ENCODE measurements at places on chromosomes 1 and 21.

DNA sequence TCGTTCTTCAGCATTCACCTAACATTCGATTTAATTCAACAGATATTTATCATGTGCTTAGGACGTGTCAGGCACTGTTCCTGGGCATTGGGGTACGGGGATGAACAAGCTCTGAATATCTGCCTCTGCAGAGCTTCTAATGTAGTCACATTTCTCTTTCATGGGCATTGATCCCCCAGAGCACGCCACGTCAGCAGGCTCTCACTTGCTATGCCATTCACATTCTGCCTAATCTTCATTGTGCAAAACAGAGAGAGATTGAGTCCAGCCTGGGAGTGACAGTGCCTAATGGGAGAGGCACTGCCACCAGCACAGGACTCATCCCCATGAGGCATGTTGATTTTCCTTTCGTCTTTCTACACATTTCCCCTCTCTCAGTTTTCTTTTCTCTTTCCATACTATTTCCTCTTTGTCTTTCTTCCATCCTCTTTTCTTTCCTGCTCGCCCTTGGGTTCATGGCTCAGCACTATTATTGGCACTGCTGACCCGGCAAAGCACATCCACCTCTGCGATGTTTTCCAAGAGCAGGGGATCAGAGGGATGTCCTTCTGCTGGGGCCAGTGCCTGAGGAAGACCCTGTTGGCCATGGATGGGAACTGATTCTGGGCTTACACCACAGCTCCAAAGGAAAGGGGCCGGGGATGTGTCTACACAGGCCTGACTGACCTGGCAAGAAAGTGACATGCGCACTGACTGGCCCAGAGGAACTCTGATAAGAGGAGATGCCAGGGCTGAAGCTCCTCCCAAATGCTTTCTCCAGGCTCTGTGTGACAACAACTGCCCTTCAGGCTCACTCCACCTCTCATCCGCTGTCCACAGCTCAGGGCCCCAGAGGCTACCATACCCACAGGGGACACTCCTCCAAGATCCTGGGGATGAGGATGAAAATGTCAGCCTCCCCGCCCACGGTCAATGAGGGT lies 195.9 kb downstream of the TOMM20 start:
- no peak for DNase-seq

DNA sequence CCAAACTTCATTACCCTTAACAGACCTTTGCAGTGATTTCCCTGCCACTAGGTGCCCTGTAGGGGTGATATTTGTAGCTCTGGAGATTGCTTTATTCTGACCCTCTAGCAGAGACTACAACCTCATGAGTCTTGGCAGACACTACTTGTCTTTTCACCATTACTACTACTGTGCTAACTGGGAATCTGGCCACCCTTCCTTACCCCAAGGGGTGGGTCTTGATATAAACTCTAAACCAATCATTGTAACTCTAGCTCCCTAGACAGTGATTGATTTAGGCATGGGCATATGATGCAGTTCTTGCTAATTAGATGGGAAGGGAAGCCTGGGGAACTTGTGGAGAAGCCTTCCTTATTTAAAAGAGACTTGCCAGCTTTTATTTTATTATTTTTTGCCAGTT lies 3.9 kb downstream of the KPNA6 start:
- no peak for DNase-seq

DNA sequence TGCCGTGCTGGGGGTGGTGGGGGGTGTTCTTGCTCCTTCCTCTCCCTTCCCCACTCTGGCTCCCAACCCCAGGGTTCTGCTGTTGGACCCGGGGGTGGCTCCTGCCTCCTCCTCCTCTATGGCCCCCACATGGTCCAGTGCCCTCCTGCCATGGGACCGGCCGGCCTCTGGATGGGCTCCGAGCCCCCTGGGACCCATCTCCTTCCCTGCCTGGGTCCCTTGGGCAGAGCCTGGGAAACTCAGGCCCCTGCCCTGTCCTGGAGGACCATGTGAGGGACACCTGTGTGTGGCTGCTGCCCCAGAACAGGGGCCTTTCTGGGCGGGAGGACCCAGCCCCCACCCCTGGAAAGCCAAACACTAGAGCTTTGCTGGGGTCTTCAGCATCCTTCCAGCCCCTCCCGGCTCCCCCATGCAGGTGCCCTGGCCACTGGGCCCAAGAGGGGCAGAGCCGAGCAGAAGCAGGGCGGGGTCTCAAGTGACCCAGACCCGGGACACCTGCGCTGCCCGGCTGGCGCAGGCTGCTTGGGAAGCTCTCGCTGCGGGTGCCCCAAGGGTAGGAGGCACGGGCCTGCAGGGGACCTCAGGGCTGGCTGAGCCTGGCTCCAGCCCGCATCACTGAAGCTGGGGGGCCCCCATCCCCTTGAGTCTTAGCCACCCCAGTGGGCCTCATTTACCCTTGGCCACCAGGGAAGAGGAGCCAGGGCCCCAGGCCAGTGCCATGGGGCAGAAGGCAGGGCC lies 2.5 kb upstream of the FAAP20 start:
- no peak for DNase-seq

- DNase-seq, result no peak
Measured at GRCh38 chr1:48889082-48889481, 112.4 kb upstream of the BEND5 start.

GRCh38 chr21:43992121-43992520 lies 20.0 kb upstream of the TRAPPC10 start:
- no peak for DNase-seq

GRCh38 chr1:218217040-218217439 lies 68.1 kb upstream of the RRP15 start:
- DNase-seq, result no peak

GRCh38 chr1:171664976-171665375 lies 12.5 kb upstream of the MYOC start:
- no peak for DNase-seq

GRCh38 chr1:112850034-112850757 lies 105.8 kb downstream of the SLC16A1 start:
- DNase-seq, result no peak

- no peak for DNase-seq
Measured at GRCh38 chr1:96425382-96426129, 296.0 kb upstream of the PTBP2 start.

DNA sequence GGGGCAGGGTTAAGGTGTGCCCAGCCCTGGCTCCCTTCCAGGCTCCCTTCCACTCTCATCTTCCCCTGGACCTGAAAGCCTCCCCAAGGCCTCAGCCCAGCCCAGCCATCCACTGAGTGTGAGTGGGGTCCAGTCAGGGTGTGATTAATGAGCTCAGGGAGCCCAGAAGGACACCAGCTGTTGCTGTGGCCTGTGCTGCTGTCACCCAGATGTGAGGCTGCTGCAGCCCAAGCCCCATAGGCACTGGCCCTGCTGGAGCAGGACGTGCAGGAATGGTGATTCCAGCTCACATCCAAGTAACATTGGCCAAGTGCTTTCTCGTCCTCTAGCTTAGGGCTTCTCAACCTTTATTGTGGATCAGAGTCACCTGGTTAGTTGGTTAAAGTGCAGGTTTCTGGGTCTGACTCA lies 77.6 kb downstream of the EPHB2 start:
- DNase-seq, result no peak

DNA sequence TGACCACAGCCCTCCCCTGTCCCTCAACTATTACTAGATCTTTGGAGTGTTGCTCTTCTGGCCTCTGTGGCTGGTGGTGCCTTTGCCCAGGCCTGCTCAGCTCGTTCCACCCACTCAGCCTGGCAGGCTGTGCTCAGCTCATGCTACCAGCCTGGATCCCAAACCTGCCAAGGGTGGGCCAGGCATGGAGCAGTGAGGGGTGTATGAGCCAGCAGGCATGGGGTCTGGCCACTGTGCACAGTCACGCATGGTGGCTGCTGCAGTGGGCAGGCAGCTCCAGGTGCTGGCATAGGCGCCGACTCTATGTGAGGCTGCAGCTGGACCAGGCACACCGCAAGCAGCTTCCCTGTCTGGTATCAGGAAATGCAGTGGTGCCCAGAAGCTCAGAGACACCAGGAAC lies 449.9 kb downstream of the MATN1 start:
- no peak for DNase-seq

DNA sequence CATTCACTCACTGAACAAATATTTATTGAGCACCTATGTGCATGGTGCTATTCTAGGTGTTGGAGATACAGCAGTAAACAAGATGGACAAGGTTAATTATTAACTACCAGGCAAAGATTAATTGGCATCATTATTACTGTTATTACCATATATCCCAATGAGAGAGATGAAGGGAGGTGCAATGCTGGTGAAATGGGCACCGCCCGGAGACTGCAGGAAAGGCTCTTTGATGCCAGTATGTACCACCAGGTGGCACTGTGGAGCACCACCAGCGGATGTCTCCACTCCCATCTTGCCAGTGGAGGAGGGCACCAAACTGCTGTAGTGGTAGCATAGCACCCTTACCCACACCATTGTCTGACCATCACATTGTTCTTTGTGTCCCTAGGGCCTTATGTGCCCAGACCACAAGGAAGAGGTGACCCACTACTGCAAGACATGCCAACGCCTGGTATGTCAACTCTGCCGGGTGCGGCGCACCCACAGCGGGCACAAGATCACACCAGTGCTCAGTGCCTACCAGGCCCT lies 3.0 kb downstream of the TRIM46 start:
- peak; percentile 98 for DNase-seq

- DNase-seq, result no peak
Measured at GRCh38 chr1:156420205-156421061, 51.4 kb downstream of the RHBG start.

DNA sequence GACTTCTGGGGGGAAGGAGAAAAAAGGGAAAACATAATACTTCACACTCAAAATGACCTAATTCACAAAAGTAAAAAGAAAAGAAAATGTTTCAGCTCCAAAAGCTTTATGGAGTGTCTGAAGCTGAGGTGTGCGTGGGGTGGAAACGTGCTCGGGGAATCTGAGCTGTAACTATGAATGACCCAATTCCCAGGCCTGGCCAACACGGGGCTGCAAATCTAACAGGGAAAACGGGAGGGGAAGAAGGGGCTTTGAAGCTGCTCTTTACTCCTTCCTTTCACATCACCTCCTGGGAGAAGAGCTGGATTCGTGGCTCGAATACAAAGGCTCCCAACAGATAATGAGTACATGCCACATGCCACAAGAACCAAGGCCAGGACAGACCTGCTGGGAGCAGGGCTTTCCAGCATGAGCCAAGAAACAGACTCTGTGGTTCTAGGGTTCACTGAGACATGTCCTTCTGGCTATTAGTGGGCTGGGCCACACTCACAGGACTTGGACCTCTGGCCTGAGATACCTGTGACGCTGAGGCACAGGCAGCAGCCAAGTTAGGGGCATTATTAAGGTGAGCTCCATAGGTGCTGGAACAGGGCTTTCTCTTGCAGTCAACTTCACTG lies 51.5 kb downstream of the SLC66A1 start:
- no peak for DNase-seq

DNA sequence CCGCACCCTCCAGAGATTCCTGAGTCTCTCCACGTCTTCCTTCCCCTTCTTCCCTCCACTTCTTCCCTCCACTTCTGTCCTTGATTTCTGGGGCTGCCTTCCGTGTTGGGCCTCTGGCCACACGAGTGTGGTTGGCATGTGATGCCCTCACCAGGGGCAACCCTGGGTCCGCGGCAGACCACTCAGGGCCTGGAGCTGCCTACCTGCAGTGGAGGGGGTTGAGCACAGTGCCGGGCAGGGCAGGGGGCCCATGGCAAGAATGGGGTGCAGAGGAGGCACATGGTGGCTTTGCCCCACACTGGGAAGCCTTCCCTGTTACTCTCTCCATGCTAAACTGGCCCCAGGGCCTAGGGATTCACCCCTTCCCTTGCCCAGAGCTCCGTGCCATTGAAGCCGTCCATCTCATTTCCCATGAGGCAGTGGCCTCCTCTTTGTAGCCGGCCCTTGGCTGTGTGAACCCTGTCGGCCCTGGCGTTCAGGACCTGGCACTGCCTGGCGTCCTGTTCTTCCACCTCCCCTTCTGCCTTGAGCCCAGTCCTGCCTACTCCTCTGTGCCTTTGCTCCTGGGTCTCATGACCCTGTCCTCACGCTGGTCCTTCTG lies 13.4 kb downstream of the RRP1 start:
- DNase-seq, result no peak

GRCh38 chr1:94927405-94928175 lies 680 bp upstream of the CNN3 start:
- peak; percentile 25 for DNase-seq

DNA sequence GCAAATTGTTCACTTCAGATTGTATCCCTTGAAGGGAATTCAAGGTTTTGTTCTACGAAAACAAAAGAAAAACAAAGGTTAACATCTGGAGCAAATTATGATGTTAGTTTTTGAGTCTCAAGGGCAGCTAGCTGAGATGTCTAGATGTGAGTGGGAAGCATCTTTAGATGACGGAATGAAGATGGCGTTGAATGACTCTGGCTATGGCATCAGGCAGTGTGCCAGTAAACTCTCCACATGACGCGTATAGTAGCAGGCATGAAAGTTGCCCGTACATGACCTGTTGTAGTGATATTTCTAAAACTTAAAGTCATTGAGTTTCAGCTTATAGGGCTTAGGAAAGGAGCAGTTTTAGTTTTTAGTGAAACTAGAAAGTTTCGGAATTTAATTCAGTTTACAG lies 12.3 kb upstream of the SDC3 start:
- no peak for DNase-seq

DNA sequence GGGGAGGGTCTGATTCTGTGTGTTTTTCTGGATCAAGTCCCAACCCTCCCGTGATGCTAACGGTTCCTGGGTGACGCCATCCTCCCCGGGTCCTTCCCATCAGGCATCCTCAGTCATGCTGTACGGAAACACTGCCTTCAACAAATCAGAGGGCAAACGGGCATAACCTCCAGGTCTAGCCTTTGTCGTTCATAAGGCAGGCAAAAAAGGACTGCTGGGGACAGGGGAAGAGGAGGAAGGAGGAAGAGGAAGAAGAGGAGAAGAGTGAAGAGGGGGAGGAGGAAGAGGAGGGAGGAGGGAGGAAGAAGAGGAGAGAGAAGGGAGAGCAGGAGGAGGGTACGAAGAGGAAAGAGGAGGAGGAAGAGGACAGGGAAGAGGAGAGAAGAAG lies 84.4 kb downstream of the ITPKB start:
- DNase-seq, result no peak

GRCh38 chr1:66177510-66177909 lies 356.4 kb upstream of the SGIP1 start:
- DNase-seq, result no peak

- no peak for DNase-seq
Measured at GRCh38 chr1:19635646-19636045, 8.5 kb upstream of the NBL1 start.

DNA sequence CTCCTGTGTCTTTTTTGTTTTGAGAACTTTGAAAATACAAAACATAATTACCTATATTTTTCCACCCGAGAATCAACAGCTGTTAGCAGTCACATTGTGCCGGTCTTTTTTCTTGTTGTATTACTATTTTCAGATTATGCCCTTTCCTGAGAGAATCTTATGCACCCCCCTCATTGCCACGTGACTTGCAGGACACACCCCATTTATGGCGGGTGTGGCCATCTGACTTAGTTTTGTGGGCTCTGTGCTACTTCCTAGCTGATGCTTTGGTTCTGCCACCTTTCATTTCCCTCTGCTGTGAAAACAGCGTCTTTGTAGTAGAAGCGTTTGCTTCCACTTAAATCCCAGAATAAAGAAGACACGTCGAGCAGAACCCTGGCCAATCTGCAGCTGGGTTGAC lies 82.8 kb upstream of the SOX13 start:
- DNase-seq, result no peak

- no peak for DNase-seq
Measured at GRCh38 chr1:198741744-198742143, 102.9 kb downstream of the PTPRC start.
